ENCODE measurements at places on chromosomes 6 and 20.
A peak's percentile ranks its signal among the peaks of the same experiment; 100 is the strongest.

- peak; percentile 26 for DNase-seq
Observed at GRCh38 chr6:97077380-97077779, 152.9 kb downstream of the KLHL32 start.

GRCh38 chr20:58973866-58974265 lies 7.2 kb upstream of the NELFCD start:
- no peak for DNase-seq

GRCh38 chr20:62953839-62954703 lies 1.6 kb downstream of the SLC17A9 start:
- peak; percentile 71 for DNase-seq

GRCh38 chr6:108562503-108562993 lies 1.8 kb downstream of the FOXO3 start:
- peak; percentile 82 for DNase-seq

GRCh38 chr6:2244261-2245102 lies 923 bp downstream of the GMDS start:
- DNase-seq, result no peak

DNA sequence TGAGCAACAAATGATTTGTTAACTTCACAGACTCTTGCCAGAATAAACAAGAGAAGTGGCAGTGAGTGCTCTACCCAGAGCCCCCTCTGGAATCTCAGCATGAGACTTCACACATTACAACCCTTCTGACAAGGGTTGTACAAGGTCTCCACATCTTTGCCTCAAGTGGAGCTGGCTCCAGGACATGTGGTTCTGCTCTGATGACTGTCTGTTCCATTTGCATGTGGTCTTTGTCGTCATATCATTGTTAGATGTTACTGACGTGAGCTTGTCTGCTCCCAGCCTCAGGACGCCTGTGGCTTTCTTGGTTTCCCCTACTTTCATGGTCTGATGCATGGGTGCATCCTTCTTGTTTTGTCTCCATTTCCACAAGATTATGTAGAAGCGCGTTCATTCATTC lies 115.0 kb downstream of the SLC24A3 start:
- DNase-seq, result no peak

DNA sequence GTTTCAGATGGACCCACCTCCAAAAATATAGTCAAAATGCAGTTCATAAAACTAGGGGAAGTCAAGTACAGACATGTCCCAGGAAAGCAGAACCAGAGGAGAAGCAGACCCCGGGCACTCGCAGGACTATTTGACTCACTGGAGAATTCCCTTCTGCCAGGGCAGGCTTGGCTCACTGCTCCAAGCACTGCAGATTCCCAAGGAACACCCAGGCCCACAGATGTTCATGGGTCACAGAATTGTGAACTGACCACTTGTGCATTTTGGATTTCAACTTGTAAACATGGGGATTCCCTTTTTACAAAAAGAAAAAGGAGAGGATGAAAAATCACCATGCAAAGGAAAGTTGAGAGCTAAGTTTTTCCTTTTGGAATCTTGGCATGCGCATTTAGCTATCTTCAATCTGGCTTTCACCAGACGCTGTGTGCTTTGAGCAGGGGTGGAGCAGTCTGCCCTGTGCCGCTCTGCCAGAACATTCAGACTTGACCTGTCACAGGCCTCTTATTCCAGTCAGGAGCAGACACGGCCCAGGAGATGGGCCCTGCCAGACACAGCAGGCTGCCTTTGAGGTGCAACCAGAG lies 237.5 kb upstream of the TAB2 start:
- DNase-seq, result no peak

GRCh38 chr6:110139052-110139451 lies 40.4 kb downstream of the WASF1 start:
- no peak for DNase-seq

GRCh38 chr6:148677594-148678476 lies 69.0 kb upstream of the UST start:
- DNase-seq, result no peak

GRCh38 chr20:10739566-10739965 lies 65.8 kb upstream of the JAG1 start:
- peak; percentile 45 for DNase-seq

DNA sequence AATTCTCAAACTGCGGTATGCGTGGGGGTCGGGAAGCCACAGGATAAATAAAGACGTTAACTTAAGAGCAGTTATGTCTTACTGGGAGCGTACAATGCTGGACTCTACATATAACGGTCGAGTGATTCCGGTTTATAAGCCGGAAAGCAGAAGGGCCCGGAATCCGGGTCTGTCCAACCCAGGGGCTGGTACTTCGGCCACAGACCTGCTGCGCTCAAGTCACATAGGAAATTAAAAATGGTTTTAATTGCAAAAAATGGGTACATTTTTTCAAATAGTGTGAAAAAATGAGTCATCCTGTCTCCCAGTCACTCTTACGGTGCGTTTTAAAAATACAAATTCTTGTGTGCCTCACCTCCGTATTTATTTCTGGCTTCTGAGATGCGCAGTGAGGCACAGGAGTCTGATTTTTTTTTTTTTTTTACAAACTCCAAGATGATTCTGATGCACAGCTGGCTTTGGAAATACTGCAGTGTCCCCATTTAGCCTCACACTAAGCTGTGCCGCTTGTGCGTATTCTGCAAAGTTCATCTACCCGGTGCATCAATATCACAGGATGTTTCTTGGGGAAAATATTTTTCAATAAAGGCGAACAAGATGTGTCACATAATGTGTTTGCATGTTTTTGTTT lies 1.0 kb downstream of the PCIF1 start:
- peak; percentile 64 for DNase-seq

GRCh38 chr6:170027647-170028043 lies 263.2 kb downstream of the DLL1 start:
- no peak for DNase-seq

GRCh38 chr6:53238311-53238710 lies 89.7 kb upstream of the GCM1 start:
- no peak for DNase-seq

DNA sequence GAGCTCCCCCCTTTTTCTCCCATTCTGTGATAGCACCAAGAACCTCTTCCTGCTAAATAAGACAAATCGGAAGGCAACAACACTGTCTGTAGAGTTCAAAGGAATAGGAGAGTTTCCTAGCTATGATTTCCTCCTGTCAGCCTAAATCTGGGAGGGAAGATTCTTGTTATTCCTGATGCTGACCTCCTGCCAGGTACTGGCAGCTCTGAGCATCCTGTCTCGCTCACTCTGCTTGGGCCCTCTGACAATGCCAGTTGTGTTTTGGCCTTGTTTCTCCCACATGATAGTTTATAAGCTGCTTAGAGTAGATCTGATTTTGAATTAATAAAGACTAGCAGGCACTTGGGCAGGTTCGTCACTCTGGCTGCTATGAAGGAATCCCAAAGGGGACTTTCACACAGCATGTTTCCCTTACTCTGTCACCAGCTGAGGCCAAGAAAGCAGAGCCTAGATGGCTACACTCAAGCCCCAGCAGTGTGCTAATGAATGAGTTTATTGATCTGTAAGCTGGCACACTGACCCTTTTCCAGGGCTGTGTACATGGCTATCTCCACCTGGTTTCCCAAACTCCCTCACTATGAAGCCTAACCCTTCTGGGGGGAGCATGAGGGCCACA lies 52.3 kb downstream of the UQCC1 start:
- no peak for DNase-seq

DNA sequence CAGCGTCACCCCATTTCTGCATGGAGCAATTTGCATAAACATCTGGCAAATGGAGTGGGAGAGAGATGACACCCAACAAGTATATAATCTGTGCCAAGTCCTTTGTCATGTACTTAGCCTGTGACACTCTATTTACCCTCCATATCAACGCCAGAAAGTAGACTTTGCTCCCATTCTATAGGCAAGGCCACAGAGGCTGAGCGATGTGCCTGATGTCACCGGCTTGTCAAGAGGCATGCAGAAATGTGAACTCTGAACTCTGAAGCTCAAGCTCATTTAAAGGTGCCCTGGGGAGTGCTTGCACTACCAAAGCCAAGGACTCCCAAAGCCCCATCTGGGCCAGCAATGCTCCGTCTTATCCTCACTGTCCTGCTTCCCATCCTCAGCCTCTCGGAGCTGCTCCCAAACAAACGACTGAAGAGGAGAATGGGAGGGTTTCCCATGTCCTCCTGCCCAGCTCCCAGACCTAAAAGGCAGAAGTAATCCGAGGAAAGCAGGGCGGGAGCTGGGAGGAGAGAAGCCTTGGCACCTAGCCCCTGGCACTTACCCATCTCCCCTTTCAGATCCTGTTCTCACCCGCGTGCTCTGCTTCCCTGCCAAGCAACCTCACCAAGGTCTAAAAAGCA lies 9.2 kb downstream of the CPNE5 start:
- no peak for DNase-seq

DNA sequence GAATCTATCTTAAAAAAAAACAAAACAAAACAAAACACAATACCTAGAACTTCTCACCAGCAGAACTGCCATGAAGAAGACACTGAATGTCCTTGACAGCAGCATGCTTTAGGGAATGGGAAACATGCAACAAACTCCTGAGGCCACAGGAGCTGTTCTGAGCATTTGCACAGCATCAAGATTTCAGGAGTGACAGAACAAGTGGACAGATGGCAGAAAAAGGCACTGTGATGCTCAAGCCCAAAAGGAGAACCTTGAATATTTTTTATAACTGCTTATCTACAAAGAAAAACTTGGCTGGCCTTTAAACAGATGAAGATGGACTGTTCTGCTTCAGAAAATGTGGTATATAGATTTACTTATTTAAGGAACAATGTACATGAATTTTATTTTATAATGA lies 158.9 kb downstream of the RALGAPA2 start:
- no peak for DNase-seq

DNA sequence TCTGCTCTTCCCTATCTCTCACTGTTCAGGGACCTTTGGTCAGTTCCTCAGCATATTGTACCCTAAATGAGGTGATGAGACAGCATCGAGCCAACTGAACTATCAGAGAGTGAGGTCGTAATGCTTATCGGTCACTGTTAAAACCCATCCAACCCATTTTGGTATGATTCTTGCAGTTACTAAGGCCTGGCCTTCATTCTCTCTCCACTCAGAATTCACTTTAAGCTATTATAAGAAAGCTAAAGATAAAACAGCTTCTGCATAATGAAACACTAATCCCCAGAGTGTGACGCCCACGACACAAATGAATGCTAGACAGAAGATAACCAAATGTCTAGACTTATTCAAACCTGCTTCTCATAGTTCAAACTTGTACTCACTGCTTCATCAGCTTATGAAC lies 175.8 kb downstream of the GMPR start:
- DNase-seq, result no peak

DNA sequence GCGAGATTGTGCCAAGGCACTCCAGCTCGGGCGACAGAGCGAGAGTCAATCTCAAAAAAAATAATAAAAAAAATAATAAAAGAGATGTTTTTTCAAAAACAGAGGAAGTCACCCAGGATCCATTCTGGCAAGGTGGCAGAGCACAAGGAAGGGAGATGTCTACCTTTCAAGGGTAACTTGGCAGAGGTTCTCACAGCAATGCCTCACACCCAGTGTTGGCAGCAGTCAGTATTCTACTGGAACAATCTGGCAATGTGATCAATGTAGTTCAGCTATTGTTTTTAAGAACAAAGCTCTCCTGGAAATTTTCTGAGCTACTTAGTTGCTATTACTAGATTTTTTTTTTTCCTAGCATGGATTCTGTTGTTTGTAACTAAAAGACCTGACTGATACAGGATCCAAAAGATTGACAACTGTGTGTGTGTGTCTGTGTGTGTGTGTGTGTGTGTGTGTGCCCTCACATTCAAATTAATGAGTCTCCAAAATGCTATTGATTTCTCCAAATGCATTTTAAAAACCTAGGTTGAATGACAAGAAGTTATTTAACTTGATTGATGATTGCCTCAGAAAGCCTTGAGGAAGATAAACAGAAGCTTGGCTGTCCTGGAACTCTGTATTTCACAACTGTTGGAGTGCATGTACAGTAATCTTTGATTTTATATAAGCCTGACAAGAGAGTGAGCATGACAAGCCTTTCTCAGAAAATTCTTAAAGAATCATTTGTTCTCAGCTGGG lies 114.1 kb upstream of the RREB1 start:
- peak; percentile 37 for DNase-seq

DNA sequence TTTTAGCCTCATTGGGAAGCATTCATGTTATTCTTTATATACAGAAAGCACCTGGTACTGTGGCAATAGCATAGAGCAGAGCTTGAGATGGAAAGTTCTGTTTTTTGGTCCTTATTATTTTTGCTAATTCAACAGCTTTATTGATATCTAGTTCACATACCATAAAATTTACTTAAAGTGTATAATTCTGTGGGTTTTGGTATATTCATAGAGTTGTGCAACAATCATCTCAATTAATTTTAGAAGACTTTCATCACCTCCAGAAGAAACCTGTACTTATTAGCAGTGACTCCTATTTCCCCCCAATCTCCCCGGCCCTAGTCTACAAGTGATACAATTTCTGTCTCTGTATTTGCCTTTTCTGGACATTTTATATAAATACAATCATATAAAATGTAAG lies 77.4 kb downstream of the ANKRD6 start:
- no peak for DNase-seq

DNA sequence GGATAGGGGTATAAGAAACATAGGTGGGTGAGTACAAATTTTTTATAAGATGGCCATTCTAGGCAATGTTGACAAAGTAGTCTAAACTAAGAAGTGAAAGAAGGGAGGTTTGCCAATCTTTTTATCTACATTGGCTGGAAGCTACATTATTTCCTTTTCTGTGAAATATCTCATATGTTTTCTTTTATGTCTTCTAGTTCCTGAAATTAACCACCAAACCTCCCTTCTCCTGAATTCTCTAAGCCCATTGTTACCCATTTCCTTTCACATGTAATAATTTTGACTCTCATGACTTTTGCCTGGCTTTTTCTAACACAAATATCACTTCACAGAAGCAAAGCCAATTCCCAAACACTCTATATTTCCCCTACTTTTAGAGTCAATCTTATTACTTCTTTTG lies 496.2 kb upstream of the JAG1 start:
- DNase-seq, result no peak

DNA sequence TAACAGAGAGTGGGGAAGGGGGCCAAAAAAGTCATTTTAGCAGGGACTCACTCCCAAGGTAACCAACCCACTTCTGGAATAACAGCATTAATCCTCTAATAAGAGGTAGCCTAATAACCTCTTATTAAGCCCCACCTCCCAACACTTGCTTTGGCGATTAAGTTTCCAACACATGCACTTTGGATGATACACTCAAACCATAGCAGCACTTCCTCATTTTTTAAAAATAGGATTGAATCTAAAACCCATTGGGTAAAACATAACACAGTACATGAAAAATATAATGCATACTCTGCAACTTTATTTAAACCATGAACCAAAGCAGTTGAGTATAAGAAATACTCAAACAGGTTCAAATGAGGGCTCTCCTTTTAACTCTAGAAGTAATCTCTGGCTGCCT lies 318.3 kb downstream of the HACE1 start:
- DNase-seq, result no peak

- no peak for DNase-seq
Observed at GRCh38 chr6:48389146-48390043, 278.4 kb upstream of the PTCHD4 start.

- no peak for DNase-seq
Observed at GRCh38 chr20:12723811-12724210, 285.0 kb upstream of the SPTLC3 start.

DNA sequence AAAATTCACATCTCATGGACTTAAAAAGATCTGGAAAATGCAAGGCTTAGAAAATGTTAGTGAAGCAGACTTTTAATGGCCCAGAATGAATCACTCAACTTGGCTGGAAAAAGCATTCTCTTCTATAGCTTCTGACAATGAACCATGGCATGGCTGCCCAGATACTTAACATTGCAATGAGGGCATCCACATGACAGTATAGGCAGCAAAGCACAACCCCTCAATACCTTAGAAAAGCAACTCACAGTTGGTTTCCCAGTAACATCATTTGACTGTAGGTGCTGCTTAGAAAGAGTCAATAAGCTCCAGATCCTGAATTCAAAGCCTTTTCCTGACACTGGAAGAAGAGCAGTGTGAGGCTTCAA lies 155.8 kb downstream of the EYA4 start:
- DNase-seq, result no peak
